SJSA1 (cell line): ENCODE measurements at places on chromosomes 12 and 14. TPM values are rescaled to one million over a fixed set of nuclear protein-coding genes. Genes with fewer than 3 reads are reported as not detected.

DNA sequence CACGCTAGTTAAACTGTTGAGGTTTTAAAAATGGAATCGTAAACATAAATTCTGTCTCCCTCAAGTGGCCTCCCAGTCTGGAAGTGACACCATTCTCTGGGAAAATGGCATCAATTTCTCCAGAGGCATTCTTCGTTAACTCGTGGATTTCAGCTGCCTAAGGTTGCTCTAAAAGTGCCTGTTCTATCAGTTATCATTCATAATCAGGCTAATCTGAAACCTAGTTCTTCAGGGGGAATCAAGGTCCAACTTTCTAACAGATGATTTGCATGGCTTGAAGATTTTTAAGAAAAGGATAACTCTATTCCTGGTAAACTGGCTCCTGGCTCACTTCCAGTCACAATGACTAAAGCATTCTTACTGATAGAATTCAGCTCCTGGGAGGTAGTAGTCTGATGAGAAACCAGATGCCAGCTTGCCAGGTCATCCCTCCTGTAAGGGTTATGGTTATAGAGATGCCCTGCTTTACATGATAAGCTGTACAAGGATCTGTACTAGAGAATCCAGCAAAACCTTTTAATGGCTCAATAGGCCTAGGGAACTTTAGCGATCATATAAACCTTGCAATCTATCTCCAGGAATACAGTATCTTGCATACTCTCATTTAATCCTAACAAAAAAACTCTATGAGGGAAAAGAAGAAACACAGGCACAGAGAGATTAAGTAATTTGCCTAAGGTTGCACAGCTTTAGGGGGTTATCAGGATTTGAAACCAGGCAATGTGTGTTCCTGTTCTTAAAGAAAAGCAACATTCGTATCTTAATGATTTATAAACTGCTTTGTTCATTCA lies 1.5 kb downstream of the L3HYPDH start:
- peak; percentile 90 for DNase-seq

- DNase-seq = no peak
Measured at GRCh38 chr12:67989184-67989920, at the start of gene IFNG-AS1. TSS of gene IFNG-AS1 (plus strand) at chr12:67989447.

DNA sequence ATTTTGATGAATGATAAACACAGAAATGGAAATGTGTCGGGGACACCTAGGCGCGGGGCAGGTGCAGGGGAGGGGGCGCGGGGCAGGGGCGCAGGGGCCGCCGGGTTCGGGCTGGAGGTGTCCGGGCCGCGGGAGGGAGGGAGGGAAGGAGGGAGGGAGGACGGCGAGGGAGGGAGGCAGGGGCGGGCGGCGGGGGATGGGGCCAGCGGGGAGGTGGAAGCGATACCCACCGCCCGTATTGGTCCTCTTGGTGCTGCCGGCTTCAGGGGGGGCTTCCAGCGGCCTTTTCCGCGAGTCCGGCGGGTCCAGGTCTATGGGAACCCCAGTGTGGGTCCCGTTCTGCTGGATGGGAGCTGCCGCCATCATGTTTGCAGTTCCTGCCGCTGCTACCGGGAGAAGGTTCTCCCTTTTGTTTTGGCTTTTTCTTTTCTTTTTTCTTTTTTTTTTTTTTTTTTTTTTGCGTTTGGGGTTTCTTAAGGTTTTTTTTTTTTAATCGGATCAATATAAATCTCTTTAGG lies 703 bp downstream of the NOVA1 start:
- no peak for DNase-seq

DNA sequence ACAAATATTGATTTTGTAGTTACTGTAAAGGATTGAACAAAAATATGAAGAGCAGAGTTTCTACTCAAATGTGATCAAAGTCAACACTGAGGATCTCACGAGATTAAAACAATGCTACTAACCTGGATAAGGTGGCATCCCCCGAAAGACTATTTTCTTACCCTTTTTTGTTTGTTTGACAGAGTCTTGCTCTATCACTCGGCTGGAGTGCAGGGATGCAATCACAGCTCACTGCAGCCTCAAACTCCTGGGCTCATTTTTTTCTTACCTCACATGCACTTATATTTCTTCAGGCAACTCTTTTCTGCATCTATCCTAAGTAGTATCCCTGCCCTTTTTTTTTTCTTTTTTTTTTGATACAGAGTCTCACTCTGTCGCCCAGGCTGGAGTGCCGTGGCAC lies 109.2 kb downstream of the VEZT start:
- DNase-seq = no peak

- no peak for DNase-seq
Measured at GRCh38 chr12:63003223-63003819, 68.4 kb upstream of the PPM1H start.

GRCh38 chr12:74538491-74539258 lies 1.0 kb downstream of the ATXN7L3B start:
- peak; percentile 15 for DNase-seq

GRCh38 chr12:1697271-1697670 lies 6.4 kb downstream of the ADIPOR2 start:
- DNase-seq = no peak

GRCh38 chr12:3044141-3044630 lies 33.0 kb upstream of the TSPAN9 start:
- no peak for DNase-seq

DNA sequence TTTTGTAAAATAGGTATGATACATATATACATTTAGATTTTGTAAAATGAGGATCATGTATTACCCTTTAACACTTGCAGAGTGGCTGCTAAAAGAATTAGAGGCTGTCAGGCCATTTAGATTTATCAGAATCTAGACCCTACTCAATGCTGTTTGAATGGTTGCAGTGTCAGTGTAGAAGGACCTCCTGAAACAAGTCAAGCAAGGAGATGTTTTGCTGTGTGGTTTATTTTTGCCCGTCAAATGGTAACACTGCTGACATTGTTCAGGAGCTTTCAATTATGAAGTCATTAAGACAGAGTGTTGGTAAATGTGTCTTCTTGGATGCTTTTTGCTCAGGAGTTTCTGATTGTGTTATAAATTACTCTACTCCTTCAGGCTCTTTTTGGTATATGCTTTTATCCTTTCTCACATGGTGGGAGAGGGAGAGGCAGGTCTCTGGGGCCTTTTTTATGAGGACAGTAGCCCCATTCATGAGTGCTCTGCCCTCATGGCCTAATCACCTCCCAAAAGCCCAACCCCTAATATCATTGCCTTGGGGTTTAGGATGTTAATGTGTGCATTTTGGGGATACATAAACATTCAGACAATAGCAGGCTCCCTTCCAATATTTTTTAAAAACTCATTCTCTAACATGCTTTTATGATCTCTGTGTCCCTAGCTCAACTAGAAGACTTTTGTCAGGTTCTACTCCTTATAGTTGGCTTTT lies 16.5 kb downstream of the EID3 start:
- DNase-seq = no peak

GRCh38 chr14:69475194-69475818 lies 9.2 kb upstream of the PLEKHD1 start:
- no peak for DNase-seq

- no peak for DNase-seq
Measured at GRCh38 chr14:68784978-68785533, 7.8 kb downstream of the ZFP36L1 start.

DNA sequence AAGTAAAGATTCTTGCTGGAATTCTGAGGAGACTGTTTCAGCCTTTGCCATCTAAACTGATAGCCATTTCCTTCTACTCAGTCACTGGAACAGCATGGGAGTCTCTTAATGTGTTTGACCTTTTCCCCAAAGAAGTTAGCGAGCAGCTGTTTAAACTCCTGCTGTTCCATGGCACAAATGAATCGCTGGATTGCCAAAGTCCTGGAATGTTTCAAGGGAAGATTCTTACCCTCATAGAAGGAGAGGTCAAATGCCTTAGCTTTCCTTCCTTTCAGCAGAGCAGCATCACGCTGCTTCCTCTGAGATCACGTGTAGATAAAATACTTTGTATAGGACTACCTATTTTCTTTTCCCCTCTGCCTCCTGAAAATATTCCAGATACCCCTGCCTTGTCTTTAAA lies 10.5 kb upstream of the NR2C1 start:
- DNase-seq = no peak

- peak; percentile 66 for DNase-seq
Measured at GRCh38 chr14:61837336-61838229, 75.4 kb downstream of the SNAPC1 start.

Gene BCL2L2
- total RNA-seq = 17.4 and 18.0 TPM in 2 replicates

Gene NRXN3
- 1.0 and 6.5 TPM in 2 replicates for total RNA-seq

Gene PTGDR
- not detected in 2 replicates for total RNA-seq

Gene PTCSC3
- not detected in 2 replicates for total RNA-seq

Gene NINJ2
- total RNA-seq = not detected in 2 replicates

Gene RD3L
- not detected in 2 replicates for total RNA-seq

Gene KIF5A
- 2.1 and 2.8 TPM in 2 replicates for total RNA-seq

Gene MYL2
- total RNA-seq = not detected in 2 replicates

Gene CACNA2D4
- total RNA-seq = not detected in 2 replicates

Gene DLK1
- not detected in 2 replicates for total RNA-seq

Gene AMDHD1
- 0.41 and 1.7 TPM in 2 replicates for total RNA-seq
